CD4-positive, alpha-beta memory T cell (primary cell): ENCODE measurements at places on chromosomes 3 and 15. TPM values are rescaled to one million over a fixed set of nuclear protein-coding genes. Genes with fewer than 3 reads are reported as not detected.
A peak's percentile ranks its signal among the peaks of the same experiment; 100 is the strongest.

The MAP4 gene
- polyA plus RNA-seq: 4.4 TPM

The ALG1L2 gene
- not detected for polyA plus RNA-seq

The SEMA3G gene
- polyA plus RNA-seq: not detected

The RBP2 gene
- polyA plus RNA-seq: not detected

The MOBP gene
- not detected for polyA plus RNA-seq

The ZMYND10 gene
- polyA plus RNA-seq: not detected

The PIK3CB gene
- polyA plus RNA-seq: 14.4 TPM

The MEX3B gene
- not detected for polyA plus RNA-seq

The TTLL13 gene
- polyA plus RNA-seq: not detected

The KBTBD13 gene
- not detected for polyA plus RNA-seq

The TERC gene
- polyA plus RNA-seq: not detected

The BNC1 gene
- not detected for polyA plus RNA-seq

The FBXO40 gene
- 0.08 TPM for polyA plus RNA-seq

The POLQ gene
- polyA plus RNA-seq: 0.11 TPM

The IL17RC gene
- polyA plus RNA-seq: 8.4 TPM

The HCLS1 gene
- 441 TPM for polyA plus RNA-seq

The ARGFX gene
- polyA plus RNA-seq: not detected

GRCh38 chr15:41512940-41513505, 604 bp downstream of the LTK start:
- peak; percentile 26 for DNase-seq

- DNase-seq: no peak
Observed at GRCh38 chr3:48927928-48928327, 9.3 kb downstream of the ARIH2 start.

GRCh38 chr3:151225040-151225975, 22.3 kb upstream of the GPR171 start:
- DNase-seq: peak; percentile 14

DNA sequence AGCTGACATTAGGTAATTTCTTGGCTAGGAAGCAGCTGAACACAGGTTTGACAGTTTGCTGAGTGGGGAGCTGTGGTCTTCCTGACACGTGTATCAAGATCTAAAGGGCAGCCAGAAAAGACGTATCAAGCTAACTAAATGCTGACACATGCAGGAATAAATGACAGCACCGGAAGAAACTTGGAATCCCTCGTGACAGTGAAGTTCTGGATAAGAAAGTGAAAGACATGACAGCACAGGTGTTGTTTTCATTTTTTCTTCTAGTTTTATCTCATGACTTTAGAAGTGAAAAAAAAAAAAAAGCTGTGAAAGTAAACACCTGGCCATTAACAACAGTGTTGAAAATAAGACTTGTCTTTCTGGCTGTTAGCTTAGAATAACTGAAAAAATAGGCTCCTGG, 48.7 kb downstream of the FGF7 start:
- peak; percentile 39 for DNase-seq

DNA sequence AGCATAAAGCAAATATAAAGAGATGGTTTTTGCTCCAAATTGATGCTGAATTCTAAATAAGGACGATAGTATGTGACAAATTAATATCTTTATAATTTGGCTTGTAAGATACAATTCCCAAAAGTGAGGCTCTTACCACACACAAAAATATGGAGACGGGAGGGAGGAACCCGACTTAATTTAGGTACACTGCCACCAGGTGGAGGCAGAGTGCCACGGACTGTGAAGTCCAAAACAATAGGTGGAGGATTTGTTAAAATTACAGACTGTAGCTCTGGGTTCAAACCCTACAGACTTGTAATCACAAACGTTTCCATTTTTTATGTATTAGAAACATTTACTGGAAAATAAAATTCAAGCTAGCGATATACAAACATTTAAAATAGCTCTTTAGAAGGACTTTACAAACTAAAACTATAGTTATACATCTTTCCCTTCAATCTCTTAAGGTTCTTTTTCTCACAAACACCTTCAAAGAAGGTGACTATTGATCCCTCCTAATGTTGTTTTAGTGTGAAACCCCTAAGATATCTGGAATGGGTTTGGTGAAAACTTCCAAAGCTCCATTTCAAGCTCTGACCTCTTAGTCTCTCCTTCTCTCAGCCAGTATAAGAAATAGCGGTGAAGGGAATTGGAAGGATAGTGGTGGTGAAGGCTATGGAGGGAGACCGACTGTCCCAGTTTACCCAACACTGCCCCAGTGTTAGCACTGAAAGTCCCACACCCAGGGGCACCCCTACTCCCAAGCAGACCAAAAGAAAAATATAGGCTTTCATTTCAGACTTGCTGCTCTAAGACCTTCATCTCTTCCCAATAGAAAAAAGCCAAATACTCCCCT, 89.7 kb downstream of the AQP9 start:
- peak; percentile 55 for DNase-seq

- peak; percentile 30 for DNase-seq
Observed at GRCh38 chr3:111989061-111989678, 9.6 kb upstream of the TAGLN3 start.

DNA sequence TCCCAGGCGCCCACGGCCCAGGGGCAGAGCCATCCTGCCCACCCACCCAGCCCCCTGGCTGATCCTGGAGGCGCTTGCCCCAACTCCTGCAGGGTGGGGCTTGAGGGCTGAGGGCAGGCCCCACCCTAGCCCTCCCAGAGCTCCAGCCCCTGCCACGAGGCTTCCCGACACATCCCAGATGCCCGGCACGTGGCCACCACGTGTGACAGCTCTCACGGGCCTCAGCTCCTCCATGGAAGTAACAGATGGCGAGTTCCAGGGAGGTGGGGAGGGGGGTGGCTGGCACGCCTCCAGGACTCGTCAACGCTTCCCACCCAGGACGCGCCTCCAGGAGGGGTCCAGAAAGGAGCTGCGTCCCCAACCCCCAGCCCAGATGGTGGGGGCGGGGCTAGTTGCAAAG, 29.1 kb downstream of the PLXND1 start:
- DNase-seq: no peak

DNA sequence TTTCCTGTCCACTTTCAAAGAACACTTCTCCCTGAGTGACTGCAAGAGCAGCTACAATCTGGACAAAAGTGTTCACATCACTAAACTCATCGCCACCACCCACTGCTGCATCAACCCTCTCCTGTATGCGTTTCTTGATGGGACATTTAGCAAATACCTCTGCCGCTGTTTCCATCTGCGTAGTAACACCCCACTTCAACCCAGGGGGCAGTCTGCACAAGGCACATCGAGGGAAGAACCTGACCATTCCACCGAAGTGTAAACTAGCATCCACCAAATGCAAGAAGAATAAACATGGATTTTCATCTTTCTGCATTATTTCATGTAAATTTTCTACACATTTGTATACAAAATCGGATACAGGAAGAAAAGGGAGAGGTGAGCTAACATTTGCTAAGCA, 1.8 kb downstream of the CCRL2 start:
- DNase-seq: no peak

GRCh38 chr3:156781310-156782230, 44.6 kb upstream of the LEKR1 start:
- DNase-seq: no peak

GRCh38 chr15:26838742-26839460, 28.0 kb upstream of the GABRA5 start:
- DNase-seq: no peak

DNA sequence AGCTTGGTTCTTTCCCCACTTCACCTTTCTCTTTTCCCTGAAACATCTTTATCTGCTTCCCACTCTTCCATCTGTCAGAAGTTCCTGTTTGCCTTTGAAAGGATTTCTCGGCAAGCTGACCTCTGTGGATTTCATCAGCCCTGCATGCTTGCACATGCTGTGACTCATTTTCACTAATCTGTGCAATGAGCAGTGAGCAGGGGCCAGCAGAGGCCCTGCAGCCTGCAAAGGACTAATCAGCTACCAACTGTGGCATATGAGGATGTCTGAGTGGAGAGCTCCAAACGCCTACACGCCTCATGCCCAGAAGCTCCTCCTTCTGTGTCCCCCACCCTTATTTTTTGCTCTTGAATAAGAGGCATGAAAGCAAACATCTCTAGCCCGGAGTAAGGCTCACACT, 333.0 kb upstream of the SEMA6D start:
- no peak for DNase-seq

DNA sequence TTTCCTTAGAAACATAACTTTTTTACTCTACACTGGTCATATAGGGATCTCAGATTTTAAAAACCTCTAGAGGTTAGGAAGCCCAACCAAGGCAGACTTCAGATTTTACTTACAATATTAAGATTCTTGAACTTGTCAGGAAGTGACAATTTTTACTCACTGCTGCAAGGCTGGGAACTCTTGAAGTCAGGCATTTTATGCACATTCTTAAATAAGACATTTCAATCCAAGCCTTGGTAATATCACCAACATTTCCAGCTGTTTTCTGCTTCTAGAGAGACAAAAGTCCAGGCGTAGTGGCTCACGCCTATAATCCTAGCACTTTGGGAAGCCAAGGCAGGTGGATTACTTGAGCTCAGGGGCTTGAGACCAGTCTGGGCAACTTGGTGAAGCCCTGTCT, 33.6 kb upstream of the UBP1 start:
- no peak for DNase-seq

- DNase-seq: no peak
Observed at GRCh38 chr3:2853651-2854050, 256.5 kb downstream of the IL5RA start.

DNA sequence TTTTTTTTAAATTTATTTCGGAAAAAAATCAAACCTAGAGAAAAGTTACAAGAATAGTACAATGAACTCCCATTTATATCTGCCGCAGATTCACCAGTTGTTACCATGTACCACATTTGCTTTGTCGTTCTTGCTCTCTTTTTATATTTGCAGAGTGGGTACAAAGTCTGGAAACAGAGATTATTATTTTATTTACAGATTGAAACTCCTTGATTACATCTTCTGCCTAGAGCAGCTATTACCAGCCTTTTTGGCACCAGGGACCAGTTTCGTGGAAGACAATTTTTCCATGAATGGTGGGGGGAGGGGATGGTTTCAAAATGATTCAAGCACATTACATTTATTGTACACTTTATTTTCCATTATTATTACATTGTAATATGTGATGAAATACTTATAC, 8.3 kb downstream of the MEF2A start:
- DNase-seq: no peak

DNA sequence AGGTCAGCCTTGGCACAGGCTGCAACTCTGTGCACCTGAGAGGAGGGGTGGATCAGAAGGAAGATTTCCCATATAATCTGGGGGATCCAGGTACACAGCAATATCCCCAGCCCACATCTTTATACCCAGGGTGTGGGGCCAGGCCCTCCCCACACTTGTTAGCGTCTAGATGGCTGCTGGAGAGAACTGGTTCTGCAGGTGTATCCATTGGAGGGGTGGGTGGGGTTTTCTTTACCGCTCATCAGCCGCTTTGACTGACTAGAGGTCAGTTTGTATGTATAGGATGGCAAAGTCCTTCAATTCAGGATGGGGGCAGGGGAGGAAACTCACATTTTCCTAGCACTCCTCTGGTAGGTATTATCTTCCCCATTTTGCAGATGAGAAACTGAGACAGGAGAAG, 92.5 kb downstream of the IL20RB start:
- DNase-seq: no peak

GRCh38 chr3:40557575-40558161, 32.9 kb downstream of the ZNF621 start:
- DNase-seq: no peak

GRCh38 chr15:49320351-49320750, 102.7 kb upstream of the FGF7 start:
- no peak for DNase-seq

GRCh38 chr15:78353093-78353492, 12.9 kb downstream of the CRABP1 start:
- no peak for DNase-seq

DNA sequence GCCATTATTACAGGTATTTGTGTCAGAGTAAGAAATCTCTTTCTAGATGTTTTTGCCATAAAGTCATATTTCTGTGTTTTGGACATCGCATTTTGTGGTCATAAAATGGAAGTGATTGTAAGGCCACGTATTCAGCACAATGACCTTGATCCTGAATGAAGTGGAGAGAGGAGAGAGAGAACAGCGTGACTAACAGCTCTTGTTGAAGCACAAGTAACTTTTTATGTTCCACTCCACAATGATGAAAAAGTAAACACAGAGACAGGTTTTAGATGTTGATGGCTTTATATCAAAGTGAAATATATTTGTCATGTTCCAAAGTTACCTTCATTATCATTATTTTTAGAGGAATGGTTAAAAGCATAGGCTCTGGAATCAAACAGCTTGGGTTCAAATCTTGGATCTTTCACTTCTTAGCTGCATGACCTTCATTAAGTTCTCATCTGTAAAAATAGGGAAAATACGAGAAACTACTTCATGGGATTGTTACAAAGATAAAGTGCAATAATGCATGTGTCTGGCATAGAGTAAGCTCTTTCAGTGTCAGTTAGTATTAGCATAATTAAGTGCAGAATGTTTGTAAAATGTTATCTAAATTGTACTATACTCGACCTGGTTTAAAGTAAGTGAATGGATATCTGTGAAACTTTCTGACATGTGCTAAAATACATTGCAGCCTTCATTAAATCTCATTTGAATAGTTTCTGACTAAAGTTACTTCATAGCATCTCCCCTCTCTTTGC, 341.5 kb upstream of the DNAJC19 start:
- DNase-seq: no peak

DNA sequence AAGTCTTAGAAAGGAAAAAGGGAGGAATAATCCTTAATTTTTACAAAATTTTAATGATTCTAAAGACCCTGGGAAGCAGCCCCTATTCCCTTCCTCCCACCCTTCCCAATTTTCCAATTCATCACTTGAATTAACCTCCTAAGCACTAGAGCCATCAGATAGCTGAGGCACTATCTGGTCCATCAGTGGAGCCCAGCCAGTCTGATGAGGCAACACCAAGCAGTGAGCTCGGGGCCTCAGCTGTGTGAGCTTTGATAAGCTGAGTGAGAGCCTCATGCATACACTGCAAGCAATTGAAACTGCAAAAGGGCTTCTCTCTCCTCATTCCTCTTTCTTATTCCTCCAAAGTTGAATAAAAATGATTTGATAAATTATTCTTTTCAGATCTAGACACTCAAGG, 31.9 kb downstream of the TUSC7 start:
- DNase-seq: no peak

- no peak for DNase-seq
Observed at GRCh38 chr15:64862408-64862807, 20.7 kb downstream of the PLEKHO2 start.

DNA sequence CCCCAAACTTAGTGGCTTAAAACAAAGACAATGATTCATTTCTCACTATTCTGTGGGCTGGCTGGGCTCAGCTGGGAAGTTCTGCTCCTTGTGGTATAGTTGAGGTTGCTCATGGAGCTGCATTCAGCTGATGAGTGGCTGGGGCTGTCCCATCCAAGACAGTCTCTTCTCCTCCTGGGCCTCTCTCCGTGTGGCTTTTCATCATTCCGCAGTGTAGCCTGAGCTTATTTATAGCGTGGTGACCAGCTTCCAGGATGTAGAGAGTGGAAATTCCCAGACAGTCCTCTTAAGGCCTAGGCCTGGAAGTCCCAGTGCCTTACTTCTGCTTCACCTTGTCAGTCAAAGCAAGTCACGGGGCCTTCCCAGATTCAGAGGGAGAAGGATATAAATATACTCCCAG, 136.7 kb upstream of the DAZL start:
- DNase-seq: no peak
